ENCODE measurements at places on chromosomes 1 and 21.

GRCh38 chr1:206693029-206693428 lies 8.3 kb downstream of the MAPKAPK2 start:
- no peak for DNase-seq

DNA sequence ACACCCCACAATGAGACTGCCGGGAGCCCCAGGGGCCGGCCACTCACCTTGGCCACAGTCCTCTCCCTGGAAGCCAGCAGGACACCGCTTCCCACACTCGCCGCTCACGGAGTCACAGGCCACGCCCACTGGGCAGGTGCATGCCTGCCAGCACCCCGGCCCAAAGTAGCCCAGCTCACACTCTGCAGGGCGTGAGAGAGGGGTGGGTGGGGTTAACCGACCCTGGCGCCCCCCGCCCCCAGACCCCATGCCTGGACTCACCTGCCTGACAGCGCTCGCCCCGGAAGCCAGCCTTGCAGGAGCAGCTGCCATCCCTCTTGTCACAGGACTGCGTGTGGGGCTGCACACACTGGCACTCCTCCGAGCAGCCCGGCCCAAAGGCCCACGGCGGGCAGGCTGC lies 50.7 kb downstream of the ARHGEF16 start:
- DNase-seq: no peak

DNA sequence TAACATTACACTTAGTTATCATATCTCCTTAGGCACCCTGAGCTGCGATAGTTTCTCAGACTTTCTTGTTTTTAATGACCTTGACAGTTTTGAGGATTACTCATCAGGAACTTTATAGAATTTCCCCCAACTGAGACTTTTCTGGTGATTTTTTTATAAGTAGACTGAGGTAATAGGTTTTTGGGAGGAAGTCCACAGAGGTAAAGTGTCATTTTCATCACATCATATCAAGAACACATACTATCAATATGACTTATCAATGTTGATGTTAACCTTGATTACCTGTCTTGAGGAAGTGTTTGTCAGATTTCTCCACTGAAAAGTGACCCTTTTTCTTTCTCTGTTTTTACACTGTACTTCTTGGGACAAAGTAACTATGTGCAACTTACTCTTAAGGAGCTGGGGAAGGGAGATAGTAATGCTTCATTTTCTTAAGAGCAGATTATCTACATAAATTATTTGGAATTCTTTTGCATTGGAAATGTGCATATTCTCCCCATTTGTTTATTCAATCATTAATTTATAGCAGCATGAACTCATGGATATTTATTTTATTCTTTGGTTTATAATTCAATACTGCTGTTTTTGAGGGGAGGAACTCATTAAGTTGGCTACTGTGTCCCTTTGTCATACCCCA lies 72.8 kb upstream of the HSD17B7 start:
- DNase-seq: no peak

DNA sequence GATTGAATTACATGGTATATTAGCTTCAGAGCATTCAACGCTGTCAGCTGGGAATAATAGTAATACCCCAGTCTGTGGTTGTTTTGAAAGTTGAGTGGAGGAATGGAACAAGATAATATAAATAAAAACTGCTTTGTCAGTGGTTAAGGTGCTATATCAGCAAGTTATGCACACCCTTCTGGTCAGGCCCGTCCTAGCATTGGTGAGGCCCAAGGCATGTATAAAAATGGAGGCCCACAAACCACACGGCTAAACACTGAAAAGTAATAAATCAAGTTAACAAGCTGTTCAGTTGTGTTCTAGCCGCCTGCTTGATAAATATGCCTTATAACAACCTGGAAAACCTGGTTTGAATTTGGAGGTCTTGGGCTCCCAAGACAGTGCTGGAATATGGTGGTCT lies 77.4 kb downstream of the PSMG1 start:
- no peak for DNase-seq

GRCh38 chr1:52727956-52728656 lies 1.9 kb downstream of the ZYG11B start:
- DNase-seq: no peak

GRCh38 chr1:201585901-201586300 lies 47.0 kb downstream of the NAV1 start:
- no peak for DNase-seq

GRCh38 chr1:17791055-17791390 lies 35.9 kb downstream of the ACTL8 start:
- DNase-seq: peak; percentile 54

DNA sequence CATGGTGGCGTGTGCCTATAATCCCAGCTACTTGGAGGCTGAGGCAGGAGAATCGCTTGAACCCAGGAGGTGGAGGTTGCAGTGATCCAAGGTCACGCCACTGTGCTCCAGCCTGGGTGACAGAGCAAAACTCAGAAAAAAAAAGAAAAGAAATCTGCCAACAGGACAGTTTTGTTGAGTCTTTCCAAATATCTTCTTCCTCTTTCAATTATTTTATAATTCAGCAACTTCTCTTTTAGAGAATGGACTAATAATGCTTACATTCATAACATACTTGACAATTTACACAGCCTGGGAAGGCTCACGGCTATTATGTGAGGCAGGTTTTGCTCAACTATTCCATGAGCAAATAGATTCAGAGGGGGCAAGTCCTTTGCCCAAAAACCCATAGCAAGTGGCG lies 18.1 kb downstream of the CNR2 start:
- DNase-seq: no peak

- peak; percentile 78 for DNase-seq
Measured at GRCh38 chr21:26405735-26406361, 167.2 kb downstream of the CYYR1 start.

- DNase-seq: no peak
Measured at GRCh38 chr21:44296103-44296519, 3.7 kb upstream of the PFKL start.

DNA sequence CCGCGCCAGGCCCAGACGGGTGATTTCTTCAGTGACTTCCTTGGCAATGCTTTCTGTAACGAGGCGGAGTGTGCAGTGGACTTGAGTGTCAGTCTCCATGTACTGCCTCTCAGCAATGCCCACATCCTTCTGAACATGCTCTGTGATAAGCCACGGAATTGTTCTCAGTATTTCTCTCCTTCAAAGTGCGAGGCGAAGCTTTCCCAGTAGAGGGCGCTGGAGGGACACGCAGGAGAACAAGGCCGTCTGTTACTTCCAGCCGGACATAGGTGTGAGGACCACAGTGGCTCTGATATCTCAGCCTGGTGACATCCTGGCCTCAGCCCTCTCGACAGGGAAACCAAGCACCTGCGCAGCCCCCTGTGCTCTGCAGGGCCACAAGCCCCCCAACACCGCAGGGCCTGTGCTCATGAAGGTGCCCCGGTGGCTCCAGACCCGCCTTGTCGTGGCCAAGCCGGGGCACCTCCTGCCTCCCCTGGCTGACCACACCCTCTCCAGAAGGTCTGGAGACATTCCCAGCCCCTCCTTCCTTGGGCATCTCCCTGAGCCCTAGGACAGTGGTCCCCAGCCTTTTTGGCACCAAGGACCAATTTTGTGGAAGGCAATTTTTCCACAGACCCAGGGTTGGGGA lies 46.1 kb upstream of the BACE2 start:
- DNase-seq: peak; percentile 71

DNA sequence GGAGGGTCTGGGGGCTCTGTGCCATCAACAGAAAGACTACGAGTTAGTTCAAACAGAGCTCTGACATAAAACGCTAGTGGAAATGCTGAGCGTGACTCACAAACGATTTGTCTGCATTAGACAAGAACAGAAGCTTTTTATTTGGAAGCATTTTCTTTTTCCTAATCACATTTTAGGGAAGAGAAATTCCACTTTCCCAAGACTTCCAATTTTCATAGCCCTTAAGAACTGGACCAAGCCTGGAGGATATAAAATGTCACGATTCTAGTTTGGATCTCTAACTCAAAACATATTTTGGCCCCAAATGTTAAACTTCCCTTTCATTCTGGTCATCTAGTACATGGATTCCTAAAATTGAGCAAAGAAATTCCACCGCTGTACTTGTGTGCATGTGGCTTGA lies 320.0 kb downstream of the PCP4 start:
- DNase-seq: no peak

GRCh38 chr1:198483645-198484044 lies 56.8 kb downstream of the ATP6V1G3 start:
- DNase-seq: no peak

GRCh38 chr1:59971464-59971911 lies 44.9 kb upstream of the CYP2J2 start:
- peak; percentile 73 for DNase-seq

DNA sequence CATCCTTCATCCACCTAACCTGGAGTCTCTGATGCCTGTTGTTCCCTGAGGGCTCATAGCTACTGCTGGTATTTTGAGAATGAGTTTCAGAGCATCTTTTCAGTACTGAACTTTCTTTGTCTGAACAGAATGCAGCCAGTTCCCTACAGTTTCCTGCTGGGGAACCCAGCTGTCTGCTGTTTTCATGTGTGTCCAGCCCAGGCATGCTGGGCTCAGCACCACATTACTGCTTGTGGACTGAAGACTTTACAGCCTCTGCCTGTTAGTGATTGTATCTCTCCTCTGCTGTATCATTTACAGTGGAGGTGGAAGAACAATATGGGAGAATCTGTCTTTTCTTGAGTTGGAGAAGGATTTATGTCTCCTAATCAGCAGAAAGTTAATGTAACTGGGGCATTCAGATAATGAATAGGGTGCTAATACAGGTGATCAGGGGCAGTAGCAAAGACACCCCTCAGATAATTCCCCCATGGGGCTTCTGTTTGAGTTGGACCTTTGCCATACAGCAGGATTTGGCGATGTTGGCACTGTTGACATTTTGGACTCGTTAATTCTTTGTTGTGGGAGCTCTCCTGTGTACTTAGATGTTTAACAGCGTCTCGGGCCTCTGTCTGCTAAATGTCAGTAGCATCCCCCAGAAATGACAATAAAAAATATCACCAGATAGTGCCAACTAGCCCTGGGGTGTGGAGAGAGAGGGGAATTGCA lies 207.7 kb downstream of the HHAT start:
- DNase-seq: peak; percentile 89

DNA sequence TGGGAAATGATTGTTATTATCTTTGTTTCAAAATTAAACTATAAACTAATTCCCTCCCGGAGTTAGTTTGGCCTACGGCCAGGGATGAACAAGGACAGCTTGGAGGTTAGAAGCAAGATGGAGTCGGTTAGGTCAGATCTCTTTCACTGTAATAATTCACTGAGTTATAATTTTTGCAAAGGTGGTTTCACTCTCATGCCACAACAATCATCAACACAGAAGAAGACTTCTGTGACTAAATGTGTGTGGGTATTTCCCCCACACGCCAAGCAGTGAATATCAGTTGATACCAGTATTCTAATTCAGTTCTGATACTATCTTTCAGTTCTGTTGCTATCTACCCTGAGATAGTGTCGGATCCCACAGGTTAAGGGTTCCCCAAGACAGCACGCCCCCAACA lies 215.1 kb downstream of the S1PR1 start:
- DNase-seq: no peak

GRCh38 chr1:21344750-21345443 lies 54.6 kb upstream of the ECE1 start:
- peak; percentile 56 for DNase-seq

GRCh38 chr21:45347048-45347711 lies 57.8 kb upstream of the COL18A1 start:
- DNase-seq: no peak

DNA sequence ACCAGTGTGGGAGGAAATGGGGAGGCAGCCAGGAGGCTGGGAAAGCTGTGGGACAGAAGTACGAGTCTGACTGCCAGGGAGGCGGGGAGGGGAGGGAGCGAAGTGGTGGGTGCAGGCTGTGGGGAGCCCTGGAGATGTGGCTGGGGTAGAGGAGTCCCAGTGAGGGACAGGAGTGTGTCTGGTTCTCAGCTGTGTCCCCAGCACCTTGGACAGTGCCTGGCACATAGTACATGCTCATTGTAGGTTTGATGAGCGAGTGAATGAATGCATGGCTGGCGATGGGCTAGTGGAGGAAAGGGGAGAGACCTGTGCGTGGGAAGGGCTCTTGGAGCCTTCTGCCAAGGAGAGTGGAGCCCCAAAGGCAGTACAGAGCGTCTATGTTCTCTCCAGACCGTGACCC lies 104.1 kb downstream of the SIK1 start:
- DNase-seq: peak; percentile 24

DNA sequence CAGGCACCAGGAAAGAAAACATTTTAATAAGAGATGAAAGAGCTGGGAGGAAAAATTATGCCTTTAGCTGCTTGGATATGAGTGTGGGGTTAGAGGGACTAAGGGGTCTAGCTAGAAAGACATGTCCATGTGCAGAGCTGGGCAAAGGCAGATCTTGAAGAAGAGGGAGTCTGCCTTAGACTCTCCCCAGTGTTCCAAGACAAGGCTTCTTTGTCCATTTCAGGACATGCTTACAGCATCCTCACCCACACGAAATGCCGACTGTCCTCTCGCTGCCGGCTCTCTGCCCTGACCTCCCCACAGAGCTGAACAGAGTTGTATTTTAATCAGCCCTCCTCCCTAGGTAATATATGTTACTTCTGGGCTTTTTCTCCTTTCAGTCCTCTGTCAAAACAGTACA lies 100.7 kb upstream of the ATP1B1 start:
- no peak for DNase-seq

DNA sequence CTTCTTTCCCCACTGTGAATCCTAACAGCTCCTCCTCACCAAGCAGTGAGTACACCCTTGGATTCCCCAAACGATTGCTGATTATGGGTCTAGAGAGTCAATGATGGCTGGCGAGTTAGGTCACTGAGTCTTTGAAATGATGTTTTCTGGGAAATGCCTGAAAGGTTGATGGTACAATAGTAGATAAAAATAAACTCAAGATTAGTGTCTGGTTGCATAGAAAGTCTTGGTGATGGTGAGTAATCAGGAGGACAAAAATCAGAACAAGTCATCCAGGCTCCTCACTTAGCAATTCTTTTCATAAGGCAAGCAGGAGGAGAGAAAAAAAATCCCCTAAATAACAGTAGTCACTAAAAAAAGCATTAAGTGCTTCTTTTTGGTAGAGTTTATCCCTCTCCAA lies 22.6 kb downstream of the HLX start:
- no peak for DNase-seq

- peak; percentile 77 for DNase-seq
Measured at GRCh38 chr1:60765204-60765603, 317.2 kb upstream of the NFIA start.

DNA sequence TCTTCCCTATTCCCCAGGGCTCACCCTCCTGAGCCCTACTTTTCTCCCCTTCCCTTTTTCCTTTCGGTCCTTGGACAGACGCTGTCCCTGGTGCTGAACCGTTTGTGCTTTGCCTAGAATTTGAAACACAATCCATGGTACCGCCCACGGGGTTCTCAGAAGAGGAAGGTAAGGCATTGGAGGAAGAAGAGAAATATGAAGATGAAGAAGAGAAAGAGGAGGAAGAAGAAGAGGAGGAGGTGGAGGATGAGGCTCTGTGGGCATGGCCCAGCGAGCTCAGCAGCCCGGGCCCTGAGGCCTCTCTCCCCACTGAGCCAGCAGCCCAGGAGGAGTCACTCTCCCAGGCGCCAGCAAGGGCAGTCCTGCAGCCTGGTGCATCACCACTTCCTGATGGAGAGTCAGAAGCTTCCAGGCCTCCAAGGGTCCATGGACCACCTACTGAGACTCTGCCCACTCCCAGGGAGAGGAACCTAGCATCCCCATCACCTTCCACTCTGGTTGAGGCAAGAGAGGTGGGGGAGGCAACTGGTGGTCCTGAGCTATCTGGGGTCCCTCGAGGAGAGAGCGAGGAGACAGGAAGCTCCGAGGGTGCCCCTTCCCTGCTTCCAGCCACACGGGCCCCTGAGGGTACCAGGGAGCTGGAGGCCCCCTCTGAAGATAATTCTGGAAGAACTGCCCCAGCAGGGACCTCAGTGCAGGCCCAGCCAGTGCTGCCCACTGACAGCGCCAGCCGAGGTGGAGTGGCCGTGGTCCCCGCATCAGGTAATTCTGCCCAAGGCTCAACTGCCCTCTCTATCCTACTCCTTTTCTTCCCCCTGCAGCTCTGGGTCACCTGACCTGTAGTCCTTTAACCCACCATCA lies 10.4 kb downstream of the BCAN start:
- DNase-seq: no peak
